NCI-H2029 (cell line): ENCODE measurements at places on chromosomes 13 and 19.

DNA sequence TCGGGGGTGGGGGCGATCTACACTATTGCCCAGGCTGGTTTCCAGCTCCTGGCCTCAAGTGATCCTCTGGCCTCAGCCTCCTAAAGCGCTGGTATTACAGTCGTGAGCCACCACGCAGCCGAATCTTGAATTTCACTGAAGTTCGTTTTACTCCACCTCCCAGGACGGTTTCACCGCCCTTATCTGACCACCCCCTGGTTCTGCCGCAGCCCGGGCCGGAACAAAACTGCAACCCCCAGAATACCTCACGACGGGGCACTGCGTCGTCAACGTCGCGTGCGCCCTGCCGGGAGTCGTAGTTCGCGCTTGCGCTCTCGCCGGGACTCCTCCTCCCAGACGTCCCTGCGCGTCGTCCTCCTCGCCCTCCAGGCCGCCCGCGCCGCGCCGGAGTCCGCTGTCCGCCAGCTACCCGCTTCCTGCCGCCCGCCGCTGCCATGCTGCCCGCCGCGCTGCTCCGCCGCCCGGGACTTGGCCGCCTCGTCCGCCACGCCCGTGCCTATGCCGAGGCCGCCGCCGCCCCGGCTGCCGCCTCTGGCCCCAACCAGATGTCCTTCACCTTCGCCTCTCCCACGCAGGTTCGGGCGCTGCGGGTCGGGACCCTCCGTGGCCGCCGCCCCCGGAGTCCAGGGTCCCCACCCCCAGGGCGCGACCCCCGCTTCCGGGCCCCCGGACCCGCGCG, at the start of gene ATP5F1D:
TSS of gene ATP5F1D (plus strand) at position 335 of the 679 bp plus-strand sequence. CDS start at position 435, 100 bp downstream.
- peak; percentile 93 for DNase-seq

GRCh38 chr19:11339254-11340098, at the start of gene RAB3D:
RAB3D (minus strand) TSS chr19:11339657; CDS start chr19:11337399, 2,258 bp downstream.
- peak; percentile 94 for DNase-seq

GRCh38 chr13:109816808-109817203, 30.4 kb upstream of the IRS2 start:
- no peak for DNase-seq

GRCh38 chr13:67134417-67135129, 95.6 kb downstream of the PCDH9 start:
- no peak for DNase-seq

GRCh38 chr13:21884299-21884909, 213.5 kb downstream of the FGF9 start:
- peak; percentile 64 for DNase-seq

GRCh38 chr13:43370842-43371241, 347.5 kb downstream of the DNAJC15 start:
- DNase-seq = no peak

DNA sequence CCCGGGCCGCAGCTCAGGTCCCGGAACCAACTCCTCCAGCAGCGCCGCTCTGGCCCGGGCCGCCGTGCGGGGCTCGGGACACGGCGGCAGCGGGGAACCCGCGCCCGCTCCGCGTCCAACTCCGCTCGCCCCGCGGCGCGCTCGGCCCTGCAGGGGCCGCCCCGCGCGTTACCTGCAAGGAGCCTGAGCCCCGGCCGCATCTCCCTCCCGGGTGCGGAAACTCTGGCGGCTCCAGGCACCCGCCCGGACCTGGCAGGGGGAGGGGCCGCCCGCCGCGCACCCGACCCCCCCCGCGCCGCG, at the start of gene TMTC4:
TSS of gene TMTC4 (minus strand) at position 224 of the 300 bp plus-strand sequence. CDS start 4,433 bp downstream, outside the sequence.
- no peak for DNase-seq

DNA sequence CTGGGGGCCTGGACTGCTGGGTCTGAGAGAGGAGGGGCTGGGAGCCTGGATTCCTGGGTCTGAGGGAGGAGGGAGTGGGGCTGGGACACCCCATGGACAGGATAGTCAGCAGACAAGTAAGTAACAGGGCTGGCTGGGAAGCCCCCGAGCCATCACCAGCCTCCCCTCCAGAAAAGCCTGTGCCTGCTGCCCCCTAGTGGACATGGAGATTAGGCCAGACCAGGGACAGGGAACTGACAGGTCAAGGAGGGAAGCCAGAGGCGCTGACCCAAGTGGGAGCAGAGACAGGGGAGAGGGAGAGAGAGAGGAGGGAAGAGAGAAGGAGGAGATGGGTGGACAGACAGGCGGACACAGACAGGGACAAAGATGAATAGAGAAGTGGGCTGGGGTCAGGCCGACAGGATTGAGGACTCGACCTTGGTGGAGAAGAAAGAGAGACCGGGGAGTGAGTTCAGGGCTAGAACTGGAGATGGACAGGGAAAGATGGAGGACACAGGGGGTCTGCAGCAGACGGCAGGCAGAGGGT, 6.7 kb upstream of the ERFL start:
- DNase-seq = no peak

DNA sequence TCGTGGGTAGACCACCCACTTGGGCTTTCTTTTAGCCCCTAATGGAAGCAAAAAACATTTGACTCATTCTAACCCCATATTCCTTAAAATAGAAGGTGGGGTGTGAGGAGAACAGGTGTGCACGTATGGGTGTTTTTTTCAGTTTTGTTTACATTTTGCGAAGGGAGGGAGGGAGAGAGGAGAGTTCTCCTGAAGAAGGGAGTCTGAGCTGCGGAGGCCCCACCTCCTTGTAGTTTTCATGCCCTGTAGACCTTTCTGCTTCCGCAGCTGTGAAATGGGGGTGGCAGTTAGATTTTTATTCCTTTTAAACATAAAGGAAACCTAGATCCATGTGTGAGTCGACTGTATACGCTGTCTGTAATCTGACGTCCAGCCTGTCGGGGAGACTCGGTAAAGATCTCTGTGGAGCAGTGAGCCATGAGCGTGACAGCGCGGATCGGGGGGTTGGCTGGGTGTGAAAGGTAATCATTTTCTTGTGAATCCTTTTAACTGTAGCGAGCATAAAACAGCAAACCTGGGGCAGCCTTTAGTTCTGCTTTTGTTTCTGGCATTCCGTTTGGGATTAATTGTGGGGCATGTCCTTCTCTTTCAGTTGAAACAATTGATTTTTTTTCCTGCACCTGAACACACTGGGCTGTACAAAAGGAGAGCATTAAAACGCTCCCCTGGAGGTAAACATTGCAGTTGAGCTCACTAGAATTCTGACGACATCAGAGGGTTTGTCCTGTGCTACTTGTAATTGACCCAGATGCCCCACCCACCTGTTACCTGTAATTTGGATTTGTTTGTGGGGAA, 2.3 kb downstream of the UPF1 start:
- peak; percentile 51 for DNase-seq

DNA sequence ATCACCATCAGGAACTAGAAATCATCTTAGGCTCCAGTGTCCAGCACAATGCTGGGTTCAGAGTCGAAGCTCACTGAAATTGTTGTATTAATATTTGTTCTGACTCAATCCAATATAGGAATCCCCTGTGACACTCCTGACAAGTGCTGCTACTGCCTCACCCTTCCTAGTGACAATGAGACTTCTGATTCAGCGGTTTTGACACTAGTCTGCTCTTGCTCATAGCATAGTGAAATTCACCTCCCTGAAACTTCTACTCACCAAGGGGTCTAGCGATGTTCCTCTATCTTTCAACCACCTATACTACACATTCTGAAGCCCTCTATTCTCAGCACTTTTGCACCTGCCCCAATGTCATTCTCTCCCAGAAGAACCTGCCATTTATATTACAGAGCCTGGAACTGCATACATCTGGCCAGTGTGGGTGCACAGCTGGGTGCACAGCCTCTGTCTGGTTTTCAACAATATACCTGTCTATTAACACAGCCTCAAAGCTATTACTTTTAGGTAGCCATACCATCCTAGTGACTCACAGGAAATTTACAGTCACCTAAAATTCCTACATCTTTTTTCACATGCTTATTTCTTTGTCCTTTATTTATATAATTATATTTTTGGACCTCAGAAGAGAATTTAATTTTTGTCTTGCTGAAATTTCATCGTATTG, 88.3 kb downstream of the DOCK9 start:
- DNase-seq = no peak
